Stimulated activated CD8-positive, alpha-beta memory T cell treated with anti-CD3 and anti-CD28 coated beads, Interleukin-2, amount 100 ng/mL, for 48 hours (primary cell): ENCODE measurements at places on chromosomes 5 and 9.

GRCh38 chr5:73661753-73662152 lies 35.8 kb downstream of the ARHGEF28 start:
- DNase-seq, result no peak

DNA sequence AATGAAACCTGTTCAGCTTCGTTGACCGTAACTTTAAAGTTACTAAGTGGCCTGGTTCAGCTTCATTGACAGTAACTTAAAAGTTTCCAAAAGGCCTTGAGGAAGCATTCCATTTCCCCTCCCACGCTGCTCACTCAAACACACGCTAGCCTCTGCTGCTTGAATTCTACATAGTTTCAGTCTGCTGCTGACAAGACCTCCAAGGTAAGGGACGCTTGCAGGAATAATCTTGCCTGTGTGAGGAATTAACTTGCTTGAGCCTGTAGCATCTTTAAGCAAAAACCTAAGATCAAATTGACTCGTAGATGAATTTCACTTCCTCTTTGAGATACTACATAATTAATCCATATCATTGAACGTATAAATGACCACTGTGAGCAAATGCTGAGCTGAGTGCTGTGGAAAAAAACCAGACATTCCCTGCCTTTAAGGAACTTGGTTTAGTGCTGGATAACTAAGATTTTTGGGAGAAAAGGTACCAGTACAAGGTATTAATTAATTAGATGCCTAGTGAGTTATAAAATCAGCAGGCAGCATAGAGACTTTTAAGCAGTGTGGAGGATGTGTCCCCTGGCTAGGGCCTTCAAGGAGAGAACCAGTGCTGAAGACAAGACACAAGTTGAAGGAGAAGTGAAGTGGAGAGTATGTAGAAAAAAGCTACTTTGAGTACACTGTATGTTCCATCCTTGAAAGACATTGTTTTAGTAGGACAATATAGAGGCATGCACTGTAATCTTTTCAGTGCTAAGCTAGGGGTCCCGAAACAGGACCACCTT lies 39.2 kb downstream of the GRAMD2B start:
- no peak for DNase-seq

DNA sequence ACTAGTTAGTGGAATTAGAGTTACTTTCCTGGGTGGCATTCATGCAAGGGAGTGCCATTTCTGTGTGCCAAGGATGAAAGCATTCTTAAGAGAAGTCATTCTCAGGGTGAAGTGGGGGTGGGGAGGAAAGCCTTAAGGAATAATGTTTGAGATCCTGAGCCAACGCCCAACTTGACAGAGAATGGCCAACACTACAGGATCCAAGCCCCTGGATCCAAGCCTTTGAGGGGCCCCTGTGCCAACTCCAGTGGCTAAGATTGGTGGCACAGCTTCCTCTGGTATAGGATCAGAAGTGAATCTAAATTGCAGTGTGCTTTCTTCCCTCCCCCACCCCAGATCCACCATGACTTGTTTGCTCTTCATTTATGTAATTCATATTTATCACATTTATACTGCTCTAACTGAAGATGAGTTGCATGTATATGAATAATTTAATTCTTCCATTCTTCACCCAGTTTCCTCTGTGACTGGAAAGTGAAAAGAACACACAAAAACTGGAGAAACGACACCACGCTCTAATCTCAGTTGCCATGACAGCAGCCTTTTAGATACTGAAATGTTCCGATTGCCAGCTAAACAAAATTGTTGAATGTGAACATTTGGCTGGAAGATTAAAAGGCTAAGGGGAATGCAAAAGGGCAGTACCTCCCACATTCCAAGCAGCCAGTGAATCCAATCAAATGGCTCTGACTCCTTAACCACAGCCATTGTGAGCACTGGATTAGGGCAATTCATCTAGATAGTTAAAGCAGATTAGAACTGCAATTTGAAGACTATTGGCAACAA lies 4.5 kb downstream of the ZNF608 start:
- no peak for DNase-seq

GRCh38 chr5:33439905-33440481 lies 772 bp upstream of the TARS1 start:
- DNase-seq, result no peak

DNA sequence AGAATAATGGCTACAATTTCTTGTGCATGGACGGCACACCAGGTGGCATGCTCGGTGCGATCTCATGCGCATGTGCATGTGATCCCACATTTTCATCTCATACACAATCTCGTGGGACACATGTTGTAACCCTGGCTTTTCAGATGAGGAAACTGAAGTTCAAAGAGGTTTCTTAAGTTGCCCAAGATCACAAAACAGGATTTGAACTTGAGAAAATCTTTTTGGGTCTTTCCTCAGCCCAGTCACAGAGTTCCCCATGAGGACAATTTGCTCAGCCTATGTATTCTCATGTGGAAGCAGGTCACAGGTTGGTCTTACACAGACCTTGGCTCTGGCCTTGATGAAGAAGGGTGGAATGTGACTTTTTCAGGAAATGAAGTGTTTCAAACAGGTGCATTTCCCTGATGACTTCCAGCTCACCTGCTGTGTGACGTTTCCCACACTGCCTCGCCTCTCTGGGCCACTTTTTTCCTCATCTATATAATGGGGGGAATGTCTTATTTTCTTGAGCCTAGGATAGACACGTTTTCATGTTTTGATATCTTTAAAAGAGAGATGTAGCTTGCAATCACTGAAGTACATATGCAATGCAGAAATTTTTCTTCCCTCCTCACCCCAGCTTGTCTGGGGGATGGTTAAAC lies 7.1 kb upstream of the ORM1 start:
- no peak for DNase-seq

GRCh38 chr5:1520791-1521453 lies 2.8 kb downstream of the LPCAT1 start:
- no peak for DNase-seq

GRCh38 chr9:127761061-127761460 lies 17.4 kb downstream of the SH2D3C start:
- no peak for DNase-seq

- no peak for DNase-seq
Observed at GRCh38 chr5:60183881-60184280, 290.4 kb upstream of the PDE4D start.

GRCh38 chr5:177132136-177133095 lies 1.2 kb upstream of the NSD1 start:
- no peak for DNase-seq

DNA sequence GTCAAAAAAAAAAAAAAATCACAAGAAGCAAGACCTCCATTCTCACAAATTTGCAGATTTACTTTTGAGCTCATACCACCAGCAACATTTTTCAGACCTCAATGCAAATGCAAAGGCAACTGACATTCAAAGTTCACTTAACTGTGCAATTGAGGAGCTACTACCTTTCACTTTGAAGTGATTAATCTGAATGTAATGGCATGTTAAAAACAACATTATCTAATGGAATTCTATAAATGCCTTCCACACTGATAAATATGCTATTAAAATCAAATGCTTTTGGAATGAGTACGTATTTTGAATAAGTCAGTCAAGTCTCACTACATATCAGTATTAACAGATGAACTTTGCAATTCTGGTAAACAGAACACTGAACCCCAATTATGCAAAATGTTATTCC lies 32.3 kb downstream of the UBQLN1 start:
- DNase-seq, result no peak

- no peak for DNase-seq
Observed at GRCh38 chr5:64587370-64587769, 81.6 kb downstream of the RGS7BP start.

DNA sequence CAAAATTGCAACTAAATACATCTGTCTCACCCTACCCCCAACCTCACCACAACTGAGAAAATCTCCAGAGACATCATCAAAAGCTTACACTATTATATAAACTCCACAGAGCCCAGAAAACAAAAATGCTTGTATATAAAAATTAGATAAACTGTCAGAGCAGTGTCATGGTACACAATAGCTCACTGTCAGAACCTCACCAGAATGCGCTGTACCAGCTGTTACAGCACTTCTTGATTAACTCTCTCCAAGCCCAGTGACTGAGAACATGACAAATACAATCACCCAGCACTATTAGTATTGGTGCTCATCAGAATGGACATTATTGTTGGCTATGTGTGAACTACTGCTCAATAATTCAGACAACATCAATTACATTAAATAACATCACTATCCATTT lies 65.7 kb downstream of the ZDHHC21 start:
- DNase-seq, result no peak

GRCh38 chr9:136521537-136521936 lies 24.3 kb downstream of the NOTCH1 start:
- DNase-seq, result no peak

- DNase-seq, result no peak
Observed at GRCh38 chr5:14773588-14773987, 98.0 kb downstream of the ANKH start.

- peak; percentile 99 for DNase-seq
Observed at GRCh38 chr5:138542956-138543729, at the start of gene ETF1. Gene ETF1, minus strand, starts transcription at chr5:138543236. Its CDS starts 318 bp downstream, at chr5:138542918.

GRCh38 chr5:170757182-170757601 lies 26.3 kb upstream of the GABRP start:
- DNase-seq, result no peak

GRCh38 chr5:133149345-133149744 lies 97.5 kb downstream of the HSPA4 start:
- no peak for DNase-seq

GRCh38 chr5:169299191-169299662 lies 1.7 kb downstream of the SLIT3 start:
- no peak for DNase-seq

DNA sequence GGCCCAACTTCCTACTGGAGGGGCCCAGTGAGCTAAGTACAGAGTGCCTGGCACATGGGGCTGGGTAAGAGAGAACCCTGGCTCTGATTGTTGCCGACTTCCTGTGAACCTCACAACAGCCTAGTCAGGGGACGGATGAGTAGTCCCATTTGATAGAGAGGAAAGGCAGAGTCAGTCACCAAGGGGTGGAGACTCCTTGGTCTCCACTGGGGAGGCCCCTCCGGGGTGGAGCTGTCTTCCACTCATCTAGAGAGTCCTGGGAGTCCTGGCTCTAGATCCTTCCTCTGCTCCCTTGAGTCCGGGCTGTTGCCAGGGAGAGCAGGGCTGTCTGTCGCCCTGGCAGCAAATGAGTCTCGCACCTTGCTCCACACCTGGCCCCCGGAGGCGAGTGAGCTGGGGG lies 8.0 kb downstream of the GRK6 start:
- DNase-seq, result no peak

- DNase-seq, result no peak
Observed at GRCh38 chr9:35679091-35679490, 5.4 kb downstream of the CA9 start.

DNA sequence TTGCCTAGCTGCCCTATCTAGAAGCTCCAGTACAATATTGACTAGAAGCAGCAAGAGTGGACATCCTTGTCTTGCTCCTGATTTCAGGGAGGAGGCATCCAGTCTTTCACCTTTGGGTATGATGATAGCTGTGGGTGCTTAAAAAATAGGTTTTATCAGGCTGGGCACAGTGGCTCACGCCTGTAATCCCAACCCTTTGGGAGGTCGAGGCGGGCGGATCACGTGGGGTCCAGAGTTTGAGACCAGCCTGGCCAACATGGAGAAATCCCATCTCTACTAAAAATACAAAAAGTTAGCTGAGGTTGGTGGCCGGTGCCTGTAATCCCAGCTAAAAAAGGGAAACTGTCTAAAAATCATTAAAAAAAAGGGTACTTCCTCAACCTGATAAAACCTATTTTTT lies 2.0 kb upstream of the CAMSAP1 start:
- DNase-seq, result no peak

- DNase-seq, result no peak
Observed at GRCh38 chr5:135255461-135256178, 143.4 kb downstream of the MACROH2A1 start.

DNA sequence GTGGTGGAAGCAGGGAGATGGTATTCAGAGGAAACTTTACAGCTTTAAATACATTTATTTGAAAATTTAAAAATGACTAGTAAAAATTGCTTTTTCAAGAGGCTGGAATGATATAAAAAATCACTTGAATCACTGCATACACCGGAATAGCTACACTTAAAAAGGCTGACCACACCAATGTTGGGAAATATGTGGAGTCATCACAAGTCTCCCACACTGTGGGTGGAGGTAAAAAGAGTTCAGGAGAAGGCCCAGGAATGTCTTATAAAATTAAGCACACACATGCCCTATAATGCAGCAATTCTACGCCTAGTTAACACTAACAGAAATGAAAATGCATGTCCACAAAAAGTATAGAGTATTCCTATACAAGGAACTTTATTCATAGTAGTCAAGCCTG lies 198.1 kb downstream of the ROR2 start:
- no peak for DNase-seq

DNA sequence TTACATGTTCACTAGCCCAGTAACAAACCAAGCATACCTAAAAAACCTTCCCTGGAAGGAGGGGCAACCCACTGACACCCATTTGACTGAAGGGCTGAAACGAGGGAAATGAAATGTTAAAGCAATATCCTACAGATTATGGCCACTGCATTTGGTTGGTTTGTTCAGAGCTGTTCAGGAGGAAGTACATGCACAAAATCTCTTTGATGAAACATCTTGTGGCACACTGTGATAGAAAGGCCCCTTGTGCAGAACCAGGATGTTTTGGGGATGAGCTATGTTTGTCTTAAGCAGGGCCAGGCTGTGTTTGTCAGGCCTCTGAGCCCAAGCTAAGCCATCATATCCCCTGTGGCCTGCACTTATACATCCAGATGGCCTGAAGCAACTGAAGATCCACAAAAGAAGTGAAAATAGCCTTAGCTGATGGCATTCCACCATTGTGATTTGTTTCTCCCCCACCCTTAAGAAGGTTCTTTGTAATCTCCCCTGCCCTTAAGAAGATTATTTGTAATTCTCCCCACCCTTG lies 467.3 kb upstream of the PIK3R1 start:
- DNase-seq, result no peak

DNA sequence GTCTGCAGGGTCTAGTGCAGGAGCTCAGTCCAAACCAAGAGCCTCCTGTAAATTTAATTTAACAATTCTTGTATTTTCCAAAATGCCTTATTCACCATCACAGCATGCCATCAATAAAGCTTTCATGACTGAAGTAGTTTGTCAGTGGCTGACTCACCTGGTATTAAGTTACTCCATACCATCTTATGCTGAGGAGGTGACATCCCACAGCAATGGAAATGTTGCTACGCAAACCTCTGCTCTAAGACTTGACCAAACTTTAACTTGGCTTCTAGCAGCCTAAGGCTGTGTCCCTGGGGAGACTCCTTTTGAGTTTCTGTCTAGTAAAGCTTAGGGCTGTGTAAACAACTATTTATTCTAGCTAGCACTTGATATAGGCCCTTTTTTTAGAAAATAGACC lies 1231.3 kb upstream of the CDH18 start:
- DNase-seq, result no peak

- DNase-seq, result no peak
Observed at GRCh38 chr5:139459451-139459934, 3.0 kb downstream of the ECSCR start.

- no peak for DNase-seq
Observed at GRCh38 chr5:33272288-33272687, 168.5 kb upstream of the TARS1 start.

DNA sequence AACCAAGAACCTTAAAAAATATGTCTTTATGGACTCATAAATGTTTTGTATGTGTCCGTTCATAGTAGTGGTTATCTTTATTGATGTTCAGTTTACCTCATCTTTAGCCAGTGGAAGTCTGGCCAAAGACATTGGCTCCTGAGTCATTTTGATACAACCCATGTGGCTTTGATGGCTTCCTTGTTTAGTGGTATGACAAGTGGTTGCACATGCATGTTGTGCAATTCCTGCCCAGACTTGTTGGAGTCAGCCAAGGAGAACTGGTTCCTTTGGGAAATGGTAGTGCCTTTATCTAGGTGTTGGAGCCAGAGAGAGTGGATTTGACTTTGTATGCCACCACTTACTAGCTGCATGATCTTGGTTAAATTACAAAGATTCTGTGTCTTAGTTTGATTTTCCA lies 94.3 kb downstream of the RPS23 start:
- DNase-seq, result no peak
